D721Med (cell line): ENCODE measurements at places on chromosomes 4 and X.
A peak's percentile ranks its signal among the peaks of the same experiment; 100 is the strongest.

DNA sequence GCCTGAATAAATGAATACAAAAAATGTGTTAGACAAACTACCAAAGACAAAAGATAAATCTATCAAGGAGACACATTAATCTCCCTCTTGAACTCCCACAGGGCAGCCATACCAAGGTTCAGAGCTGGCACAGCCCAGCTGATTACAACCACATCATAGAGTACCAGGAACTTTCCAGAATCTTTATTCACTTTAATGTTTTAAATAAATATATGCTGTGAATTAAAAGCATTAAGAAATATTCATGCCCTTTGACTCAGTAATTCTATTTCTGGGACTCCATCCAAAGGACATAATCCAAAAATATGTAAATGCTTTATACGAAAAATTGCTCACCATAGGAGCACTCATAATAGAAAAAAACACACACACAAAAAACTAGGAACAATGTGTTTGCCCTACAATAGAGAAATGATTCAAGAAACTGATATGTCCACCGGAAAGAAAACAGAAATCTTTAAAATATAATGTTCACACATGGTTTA is 126.0 kb downstream of the LDB2 start:
- DNase-seq: no peak

DNA sequence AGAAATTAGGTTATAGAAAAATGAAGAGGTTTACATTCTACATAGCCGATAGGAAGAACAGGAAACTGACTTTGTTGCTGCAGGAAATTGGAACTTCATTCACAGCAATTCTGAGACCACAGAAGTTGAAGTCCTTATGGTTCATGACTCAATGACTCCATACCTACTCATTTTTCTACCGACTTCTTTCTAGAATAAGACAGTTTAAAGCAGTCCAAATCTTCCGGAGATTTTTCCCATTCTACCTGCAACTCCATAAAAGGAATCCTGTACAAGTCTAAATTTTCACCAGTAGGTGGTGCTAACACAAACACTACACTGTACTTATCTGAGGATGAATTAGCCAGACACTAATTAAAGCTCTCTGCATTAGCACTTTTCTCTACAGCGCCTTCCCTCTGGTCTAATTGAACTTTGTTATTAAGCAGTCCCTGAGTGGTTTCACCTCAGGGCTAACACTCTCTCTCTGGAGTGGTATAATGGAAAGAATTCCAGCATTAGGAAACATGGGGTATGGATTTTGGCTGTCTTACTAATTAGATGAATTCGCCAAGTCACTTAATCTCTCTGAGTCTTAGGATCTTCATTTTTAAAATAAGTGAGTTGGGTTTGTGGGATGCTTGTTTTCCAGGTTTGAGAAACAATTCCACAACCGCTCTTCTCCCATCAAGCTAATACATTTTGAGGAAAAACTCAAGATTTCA is 167.9 kb downstream of the SMIM20 start:
- DNase-seq: peak; percentile 24

GRCh38 chr4:38509551-38509950 is 154.4 kb upstream of the KLF3 start:
- no peak for DNase-seq

GRCh38 chr4:88933414-88934160 is 123.4 kb downstream of the FAM13A start:
- no peak for DNase-seq

DNA sequence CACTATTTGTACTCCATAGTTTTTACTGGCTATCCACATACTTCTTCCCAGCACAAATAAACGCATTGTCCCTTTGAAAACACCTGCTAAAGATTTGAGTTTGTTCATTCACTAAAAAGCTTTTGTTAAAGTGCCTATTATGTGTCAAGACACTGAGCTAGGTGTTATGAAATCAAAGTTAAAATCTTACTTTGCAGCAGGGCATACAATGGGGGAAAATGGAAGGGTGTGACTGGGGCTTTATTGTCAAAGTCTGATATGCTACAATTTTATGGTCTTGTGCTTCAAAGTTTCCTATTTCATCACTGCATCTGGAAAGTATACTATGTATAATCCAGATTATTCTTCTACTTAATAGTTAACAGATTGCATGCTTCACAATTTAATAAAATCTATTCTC is 128.4 kb downstream of the PPP3CA start:
- no peak for DNase-seq

DNA sequence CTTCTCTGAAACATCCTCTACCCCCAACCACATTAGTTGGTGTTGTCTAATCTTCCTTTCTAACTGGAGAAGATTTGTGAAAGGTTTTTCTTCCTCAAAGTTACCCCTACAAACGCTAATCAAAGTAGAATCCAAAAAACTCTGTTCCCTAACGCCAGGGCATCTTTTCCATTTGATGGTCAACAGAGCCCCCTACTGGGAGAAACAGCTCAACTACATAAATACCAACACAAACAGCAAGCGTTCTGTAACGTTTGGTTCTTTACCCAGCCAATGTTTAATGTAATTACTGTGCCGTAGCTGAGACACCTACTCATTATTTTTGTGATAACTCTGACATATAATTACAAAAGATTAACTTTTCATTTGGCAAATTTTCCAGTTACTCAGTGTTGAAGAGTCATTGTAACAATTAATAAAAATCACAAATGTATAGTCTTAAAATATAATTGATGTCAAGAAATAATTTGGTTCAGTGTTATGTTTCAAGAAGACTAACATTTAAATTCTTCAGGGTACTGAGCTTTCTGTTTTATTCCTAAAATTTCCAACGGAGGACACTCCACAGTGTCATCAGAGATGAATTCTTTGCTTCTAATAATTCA is 94.9 kb upstream of the TBC1D9 start:
- DNase-seq: peak; percentile 32

DNA sequence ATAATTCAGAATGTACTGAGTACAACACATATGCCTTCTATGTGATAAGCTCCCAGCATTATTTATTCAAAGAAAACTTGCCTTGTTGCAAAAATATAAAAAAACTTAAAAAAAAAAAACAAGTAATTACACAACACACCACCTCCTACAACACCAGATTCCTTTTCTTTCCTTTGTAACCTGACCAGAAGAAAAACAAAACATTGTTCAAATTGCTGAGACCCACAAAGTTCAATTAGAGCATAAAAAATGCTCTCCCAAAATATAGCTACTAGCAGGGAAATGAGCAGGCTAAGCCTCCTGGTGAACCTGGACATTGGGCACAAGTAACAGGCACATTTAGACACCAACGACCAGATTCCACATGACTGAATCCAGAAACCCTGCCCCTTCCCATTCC is 38.3 kb downstream of the MECP2 start:
- DNase-seq: no peak

GRCh38 chr4:65450899-65451298 is 219.4 kb downstream of the EPHA5 start:
- no peak for DNase-seq

GRCh38 chrX:51281758-51282318 is 50.8 kb upstream of the NUDT10 start:
- no peak for DNase-seq

DNA sequence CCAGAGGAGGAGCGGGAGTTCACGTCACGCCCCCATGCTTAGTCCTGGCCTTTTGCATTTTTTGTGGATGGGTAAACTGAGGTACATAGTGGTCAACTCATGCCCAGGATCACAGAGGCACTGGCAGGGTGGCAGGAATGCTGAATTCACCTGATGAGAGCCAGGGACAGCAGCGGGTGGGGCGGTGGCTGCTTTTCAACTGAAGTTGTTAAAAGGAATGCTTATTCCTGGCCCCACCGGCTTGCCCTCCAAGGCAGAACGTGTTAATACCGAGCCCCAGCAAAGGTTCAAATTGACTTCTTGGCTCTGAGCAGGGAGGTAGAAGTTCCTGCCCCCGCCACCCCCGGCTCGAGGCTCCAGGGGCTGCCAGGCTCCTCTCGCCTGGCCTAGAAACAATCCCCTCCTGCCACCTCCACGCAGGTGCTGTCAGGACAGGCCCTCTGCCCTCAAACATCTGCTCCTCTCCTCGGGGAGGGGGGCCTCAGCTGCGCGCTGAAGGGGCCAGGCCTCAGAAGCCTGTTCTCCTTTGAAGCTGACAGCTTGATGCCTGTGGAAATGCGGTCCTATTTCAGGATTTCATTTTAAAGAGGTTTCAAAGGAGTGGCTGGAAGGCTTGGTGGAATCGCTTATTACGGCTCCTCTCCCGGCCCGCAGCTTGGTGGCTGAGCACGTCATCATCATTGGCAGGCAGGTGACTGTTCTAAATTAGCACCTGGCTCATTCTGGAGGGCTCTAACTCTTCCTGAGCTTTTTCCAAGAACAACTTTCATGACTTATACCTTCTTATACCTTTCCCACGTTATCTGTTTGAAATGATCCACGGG is 93.0 kb downstream of the PHKA2 start:
- no peak for DNase-seq

- no peak for DNase-seq
Measured at GRCh38 chr4:74486905-74487304, 42.0 kb downstream of the AREG start.

- DNase-seq: no peak
Measured at GRCh38 chr4:15917297-15917696, 21.2 kb downstream of the FGFBP1 start.

GRCh38 chrX:135697601-135698000 is 15.8 kb upstream of the CT45A1 start:
- DNase-seq: no peak

- DNase-seq: no peak
Measured at GRCh38 chr4:74999714-75000309, 66.9 kb downstream of the PARM1 start.

- no peak for DNase-seq
Measured at GRCh38 chr4:58254291-58254690, 1144.1 kb upstream of the IGFBP7 start.

DNA sequence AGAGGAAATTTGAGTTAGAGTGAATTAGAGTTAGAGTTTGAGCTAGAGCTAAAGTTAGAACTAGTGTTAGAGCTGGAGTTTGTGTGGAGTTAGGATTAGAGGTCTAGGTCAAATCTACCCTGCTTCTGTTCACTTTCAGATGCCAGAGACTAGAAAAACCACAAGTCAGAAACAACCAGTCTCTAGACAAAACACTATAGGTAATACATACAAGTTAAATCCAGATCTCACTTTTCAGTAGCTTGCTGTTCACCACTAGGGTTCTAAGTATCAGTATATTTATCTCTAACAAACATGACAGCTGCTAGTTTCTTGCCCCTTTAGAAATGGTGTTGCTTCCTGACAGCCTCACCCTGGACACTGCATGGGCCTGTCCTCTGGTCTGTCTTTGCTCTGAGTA is 300.7 kb downstream of the ARAP2 start:
- DNase-seq: no peak

DNA sequence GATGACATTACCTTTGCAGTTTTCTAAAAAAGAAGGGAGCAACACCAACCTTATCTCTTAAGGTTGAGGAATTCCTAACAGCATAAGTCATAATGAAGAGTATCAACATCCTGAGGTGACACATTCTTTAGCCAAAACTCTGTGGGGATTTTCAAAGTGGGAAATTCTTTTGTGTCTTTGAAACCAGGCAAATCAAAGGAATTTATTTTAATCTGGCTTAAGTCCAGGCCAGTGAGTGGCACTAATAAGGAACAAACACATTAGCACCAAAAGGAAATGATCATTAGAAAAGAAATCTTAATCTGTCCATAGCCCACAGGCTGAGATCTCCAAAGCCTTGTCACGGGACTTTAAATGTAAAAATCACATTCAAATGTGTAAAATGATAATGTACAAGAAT is 110.1 kb downstream of the LARP7 start:
- no peak for DNase-seq

DNA sequence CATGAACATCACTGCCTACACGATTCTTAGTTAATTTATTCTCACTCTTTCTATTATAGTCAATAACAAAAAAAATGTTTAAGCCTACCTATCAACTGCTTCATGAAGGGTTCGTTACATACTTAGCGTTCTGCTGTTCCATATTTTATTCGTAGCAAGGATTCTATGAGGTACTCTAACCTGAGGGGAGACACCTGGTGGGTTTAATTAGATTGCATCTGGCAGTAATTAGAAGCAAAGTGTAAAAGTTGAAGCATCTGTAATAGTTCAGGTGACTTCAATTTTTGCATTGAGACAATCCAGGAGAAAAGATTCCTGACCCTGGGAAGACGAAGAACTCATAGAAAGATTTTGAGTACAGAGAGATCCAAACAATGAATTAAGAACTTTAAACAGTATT is 1655.8 kb upstream of the TENM3 start:
- DNase-seq: no peak

- no peak for DNase-seq
Measured at GRCh38 chr4:9979101-9979701, 42.1 kb downstream of the SLC2A9 start.

GRCh38 chr4:4247696-4248028 is 361 bp downstream of the TMEM128 start:
- no peak for DNase-seq
